ENCODE measurements at places on chromosomes 2 and 18.

DNA sequence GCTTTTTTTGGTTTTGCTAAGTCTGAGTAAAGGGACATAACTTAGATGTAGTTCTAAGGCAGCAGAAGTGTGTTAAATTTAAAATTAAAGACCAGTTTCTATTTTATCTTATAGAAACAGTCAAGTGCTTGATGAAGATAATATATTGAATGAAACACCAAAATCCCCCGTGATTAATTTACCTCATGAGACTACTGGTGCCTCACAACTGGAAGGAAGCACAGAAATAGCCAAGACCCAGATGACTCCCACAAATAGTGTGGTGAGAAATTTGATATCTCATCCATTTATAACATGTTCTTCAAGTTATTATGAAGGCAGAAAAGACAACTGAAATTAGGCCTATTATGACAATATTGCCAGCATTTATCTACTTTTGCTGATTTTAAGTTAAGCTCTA lies 45.6 kb downstream of the APLF start:
- no peak for DNase-seq

DNA sequence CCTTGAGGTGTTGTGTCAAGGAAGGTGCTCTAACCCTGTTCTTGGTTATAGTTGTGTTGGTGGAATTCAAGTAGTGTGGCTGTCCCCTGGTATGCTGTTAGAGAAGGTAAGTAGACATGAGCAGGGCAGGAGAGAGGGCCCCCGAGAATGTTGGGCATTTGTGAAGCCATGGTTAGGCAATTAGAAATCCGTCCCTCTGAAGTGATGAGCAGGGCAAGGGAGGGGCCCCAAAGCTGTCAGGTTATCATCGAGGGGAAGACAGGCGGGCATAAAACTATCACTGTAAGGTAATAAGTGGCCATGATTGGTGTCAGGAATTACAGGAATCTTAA lies 5.2 kb downstream of the XRCC5 start:
- DNase-seq: no peak

DNA sequence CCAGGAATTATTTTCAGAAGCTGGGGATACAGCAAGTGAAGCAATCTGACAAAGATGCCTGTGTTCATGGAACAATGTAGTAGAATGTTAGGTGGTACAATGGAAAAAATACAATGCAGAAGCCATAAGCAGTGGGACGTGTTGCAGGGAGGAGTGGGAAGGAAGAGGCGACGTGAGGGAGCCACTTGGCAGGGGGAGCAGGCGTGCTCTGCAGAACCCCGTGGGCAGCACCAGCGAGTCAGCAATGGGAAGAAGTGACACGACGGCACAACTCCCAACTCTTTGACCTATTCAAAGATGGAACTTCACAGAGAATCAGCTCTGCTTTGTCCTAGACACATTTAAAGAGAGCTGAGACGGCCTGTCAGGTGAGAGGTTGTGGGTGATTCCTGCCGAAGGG lies 30.5 kb downstream of the PRELID3A start:
- DNase-seq: no peak

DNA sequence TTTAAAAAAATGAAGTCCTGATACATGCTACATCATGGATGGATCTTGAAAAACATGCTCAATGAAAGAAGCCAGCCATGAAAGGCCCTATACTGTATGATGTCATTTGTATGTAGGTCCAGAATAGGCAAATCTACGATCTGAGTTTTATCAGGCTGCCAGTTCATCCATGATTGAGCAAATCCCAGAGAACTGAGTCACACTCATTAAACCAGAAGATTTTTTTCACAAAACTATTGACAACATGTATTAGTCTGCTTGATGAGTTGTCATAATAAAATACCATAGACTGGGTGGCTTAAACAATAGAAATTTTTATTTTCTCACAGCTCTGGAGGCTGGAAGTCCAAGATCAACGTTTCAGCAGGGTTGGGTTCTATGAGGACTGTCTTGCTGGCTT lies 130.7 kb downstream of the MREG start:
- DNase-seq: no peak

- DNase-seq: no peak
Measured at GRCh38 chr2:144959416-144959815, 439.5 kb upstream of the ZEB2 start.

GRCh38 chr2:46518861-46519260 lies 39.5 kb downstream of the TMEM247 start:
- DNase-seq: no peak
